Hematopoietic multipotent progenitor cell (in vitro differentiated cells): ENCODE measurements at places on chromosomes 7 and 10. TPM values are rescaled to one million over a fixed set of nuclear protein-coding genes. Genes with fewer than 3 reads are reported as not detected.

- DNase-seq, result no peak
Observed at GRCh38 chr10:95260397-95260881, 30.4 kb downstream of the PDLIM1 start.

DNA sequence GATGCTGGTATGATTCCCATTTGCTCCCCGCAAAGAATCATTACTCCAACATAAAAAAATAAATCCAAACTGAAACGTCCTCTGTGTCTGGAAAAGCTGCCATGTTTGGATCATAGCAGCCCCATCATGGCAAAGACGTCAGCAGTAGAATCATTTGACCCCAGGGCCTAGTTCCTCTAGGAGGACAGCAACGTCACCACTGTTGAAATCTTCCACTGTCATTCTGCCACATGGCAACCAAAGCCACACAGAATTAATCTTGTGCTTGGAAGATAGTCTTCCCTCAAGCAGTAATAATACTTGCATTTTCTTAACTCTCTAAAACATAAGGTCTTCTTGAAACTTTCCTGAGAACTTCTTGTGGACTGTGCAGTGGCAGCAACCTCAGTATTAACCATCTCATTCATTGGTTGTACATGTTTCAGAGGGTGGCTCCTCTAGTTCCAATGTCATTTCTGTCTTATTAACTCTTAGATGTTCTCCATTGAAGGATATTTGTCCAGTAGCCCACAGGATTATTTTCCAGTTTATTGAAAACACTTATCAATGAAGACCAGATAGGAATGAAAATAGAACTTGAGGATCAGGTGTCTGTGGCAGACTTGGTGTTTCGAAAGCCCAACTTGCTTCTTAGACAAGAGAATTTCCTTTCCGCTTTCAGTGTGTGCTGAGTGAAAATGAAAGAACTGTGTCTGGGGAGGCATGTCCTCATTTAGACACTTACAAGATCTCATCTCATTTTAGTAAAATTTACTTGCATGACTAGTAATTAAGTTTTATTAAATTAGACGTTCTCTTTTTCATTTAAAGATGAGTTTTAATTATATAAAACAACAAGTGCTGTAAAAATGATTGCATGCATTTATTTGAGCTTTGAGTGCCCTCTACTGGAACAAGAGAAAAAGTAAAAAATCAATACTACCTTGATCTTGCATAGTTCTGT is 28.9 kb upstream of the INHBA start:
- DNase-seq, result no peak

GRCh38 chr10:123009105-123009820 is 457 bp downstream of the ACADSB start:
- DNase-seq, result no peak

DNA sequence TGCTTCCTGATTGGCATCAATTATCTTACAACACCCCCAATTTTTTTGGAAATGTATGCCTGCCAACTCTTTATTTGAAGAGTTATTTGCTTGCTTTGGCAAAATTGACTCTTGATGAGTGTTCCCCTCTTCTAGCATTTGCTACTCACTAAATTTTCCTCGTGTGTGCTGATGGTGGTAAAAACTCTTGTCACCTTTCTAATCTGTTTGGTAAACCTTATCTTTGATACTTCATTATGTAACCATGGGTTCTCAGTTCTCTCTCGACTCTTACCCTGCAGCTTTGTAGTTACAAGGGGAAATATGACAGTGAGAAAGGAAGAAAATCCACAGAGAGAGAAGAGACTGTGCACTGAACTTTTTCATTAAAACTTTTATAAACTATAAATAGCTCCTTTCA is 102.5 kb downstream of the CDK14 start:
- no peak for DNase-seq

DNA sequence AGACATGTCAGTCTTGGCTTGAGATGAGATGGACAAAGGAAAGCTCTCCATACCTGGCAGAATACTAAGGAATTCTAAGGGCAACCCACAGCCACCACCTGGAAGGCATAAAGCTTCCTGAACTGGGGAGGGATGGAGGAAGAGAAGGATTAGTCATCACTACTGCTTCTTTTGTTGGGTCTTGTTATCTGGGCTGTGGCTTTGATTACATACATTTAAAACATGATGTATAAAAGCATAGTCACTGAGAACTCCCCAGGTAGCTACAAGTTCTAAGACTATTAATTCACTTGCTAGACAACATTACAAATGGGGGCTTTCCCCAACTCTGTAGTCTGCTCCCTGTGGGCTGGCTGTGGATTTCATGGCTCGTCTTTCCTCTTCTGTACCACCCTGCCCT is 58.2 kb downstream of the RBM33 start:
- no peak for DNase-seq

- DNase-seq, result no peak
Observed at GRCh38 chr7:156522801-156523200, 117.8 kb upstream of the RNF32 start.

GRCh38 chr7:133230591-133231194 is 22.2 kb upstream of the EXOC4 start:
- DNase-seq, result peak; percentile 72

The SORCS3 gene
- total RNA-seq, result not detected

The PLXDC2 gene
- 38.0 TPM for total RNA-seq

- DNase-seq, result peak; percentile 77
Observed at GRCh38 chr10:69451209-69451783, at the start of gene TSPAN15. TSPAN15 (plus strand) TSS chr10:69451465; CDS start chr10:69451595, 130 bp downstream.

The DRGX gene
- not detected for total RNA-seq

The RHOBTB1 gene
- total RNA-seq, result 11.6 TPM

DNA sequence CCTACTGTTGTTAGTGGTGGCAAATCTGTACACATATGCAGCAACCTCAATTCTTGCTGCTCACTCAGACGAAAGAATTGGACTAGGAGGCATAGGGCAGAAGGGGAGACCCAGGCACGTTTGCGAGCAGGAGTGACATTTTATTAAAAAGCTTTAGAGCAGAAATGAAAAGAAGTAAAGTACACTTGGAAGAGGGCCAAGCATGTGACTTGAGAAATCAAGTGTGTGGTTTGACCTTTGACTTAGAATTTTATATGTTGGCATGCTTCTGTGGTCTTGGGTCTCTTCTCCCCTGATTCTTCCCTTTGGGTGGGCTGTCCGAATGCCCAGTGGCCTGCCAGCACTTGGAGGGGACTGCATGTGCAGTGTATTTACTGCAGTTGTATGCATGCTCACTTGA is 205.5 kb upstream of the SEMA3D start:
- DNase-seq, result no peak

- DNase-seq, result no peak
Observed at GRCh38 chr10:1354809-1355710, 298.9 kb downstream of the WDR37 start.

DNA sequence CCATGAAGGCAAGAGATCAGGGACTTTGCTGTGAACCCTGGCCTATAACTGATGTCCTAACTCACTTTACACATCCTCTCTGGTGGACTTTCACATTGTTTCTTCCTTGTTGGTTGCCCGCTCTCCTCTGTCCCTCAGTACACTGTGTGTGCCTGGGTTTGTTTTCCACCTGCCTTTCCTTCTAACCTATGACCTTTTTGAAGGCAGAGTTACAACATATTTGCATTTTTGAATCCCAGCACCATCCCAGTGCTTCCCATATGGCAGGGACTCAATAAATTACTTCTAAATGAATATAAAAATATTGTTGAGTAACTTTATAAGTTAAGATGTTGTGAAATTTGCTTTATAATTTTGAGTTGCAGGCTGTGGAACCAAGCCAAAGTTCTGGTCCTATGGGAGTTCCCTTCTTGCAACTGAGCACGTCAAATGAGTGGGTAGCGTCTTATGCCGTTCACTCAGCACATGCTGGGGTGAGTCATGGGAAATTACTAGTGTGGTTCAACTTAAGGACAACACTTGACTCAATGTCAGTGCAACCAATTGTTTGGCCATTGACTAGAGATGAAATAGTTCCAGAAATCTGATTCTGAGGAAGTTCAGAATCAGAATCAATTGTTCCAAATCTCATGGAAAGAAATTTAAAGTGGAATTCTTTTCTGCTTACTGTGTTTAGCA is 250.9 kb downstream of the TWIST1 start:
- no peak for DNase-seq

The CNOT4 gene
- 8.9 TPM for total RNA-seq

- no peak for DNase-seq
Observed at GRCh38 chr7:80257756-80258155, 123.1 kb downstream of the GNAI1 start.

The HTR7 gene
- 0.27 TPM for total RNA-seq

The ZNF783 gene
- 19.9 TPM for total RNA-seq

- DNase-seq, result no peak
Observed at GRCh38 chr7:158751751-158752150, 47.1 kb upstream of the NCAPG2 start.

DNA sequence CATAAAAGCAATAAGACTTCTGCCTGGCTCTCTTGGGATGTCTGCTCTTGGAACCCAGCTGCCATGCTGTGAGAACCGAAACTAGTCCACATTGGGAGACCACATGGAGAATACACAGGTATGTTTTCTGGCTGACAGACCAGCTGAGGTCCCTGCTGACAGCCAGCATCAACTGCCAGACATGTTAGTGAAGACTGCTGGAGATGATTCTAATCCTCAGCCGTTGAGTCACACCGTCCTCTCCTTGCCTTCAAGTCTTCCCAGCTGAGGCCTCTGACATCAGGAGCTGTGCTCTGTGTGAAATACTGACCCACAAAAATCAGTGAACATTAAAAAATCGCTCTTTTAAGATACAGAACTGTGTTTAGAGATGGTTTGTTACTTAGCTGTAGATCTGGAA is 36.9 kb upstream of the AGR2 start:
- DNase-seq, result no peak

The AKR1D1 gene
- total RNA-seq, result not detected

DNA sequence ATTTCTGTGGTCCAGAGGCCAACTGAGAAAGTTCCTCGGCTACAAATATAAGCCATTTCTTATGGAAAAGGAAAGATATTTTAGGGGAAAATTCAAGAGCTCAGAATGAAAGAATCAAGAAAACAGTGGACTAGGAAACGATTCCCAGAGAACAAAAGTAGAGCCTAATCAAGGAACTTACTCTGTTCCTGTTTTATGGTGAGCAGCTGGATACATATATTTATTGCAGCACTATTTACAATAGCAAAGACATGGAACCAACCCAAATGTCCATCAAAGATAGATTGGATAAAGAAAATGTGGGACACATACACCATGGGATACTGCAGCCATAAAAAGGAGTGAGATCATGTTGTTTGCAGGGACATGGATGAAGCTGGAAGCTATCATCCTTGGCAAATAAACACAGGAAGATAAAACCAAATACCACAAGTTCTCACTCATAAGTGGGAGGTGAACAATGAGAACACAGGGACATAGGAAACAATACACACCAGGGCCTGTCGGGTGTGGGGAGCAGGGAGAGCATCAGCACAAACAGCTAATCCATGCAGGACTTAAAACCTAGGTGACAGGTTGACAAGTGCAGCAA is 298.7 kb downstream of the THSD7A start:
- no peak for DNase-seq

The BTBD16 gene
- not detected for total RNA-seq

- peak; percentile 10 for DNase-seq
Observed at GRCh38 chr10:85548034-85548433, 818.6 kb downstream of the GRID1 start.

- DNase-seq, result no peak
Observed at GRCh38 chr10:95475827-95476468, 85.2 kb downstream of the SORBS1 start.

- no peak for DNase-seq
Observed at GRCh38 chr7:80890426-80891258, 28.2 kb downstream of the SEMA3C start.

The LDB3 gene
- total RNA-seq, result not detected

GRCh38 chr7:143929224-143929920 is 5.7 kb upstream of the OR2F2 start:
- no peak for DNase-seq

The GDF2 gene
- total RNA-seq, result not detected
